8988T (cell line): ENCODE measurements at places on chromosomes 1 and 21.

GRCh38 chr1:207578796-207579435 is 66.0 kb upstream of the CR1L start:
- no peak for DNase-seq

DNA sequence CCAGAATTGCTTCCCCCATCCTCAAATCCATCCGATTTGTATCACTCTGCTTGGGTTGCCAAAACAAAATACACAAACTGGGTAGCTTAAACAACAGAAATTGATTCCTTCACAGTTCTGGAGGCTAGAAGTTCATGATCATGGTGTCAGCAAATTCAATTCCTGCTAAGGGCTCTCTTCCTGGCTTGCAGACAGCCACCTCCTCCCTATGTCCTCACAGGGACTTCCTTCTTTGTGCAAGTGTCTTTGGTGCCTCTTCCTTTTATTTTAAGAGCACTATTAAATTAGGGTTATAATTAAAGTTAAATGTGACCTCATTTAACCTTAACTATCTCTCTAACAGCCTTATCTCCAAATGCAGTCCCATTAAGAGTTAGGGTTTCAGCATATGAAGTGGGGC is 112.8 kb downstream of the PLPP3 start:
- no peak for DNase-seq

- no peak for DNase-seq
Measured at GRCh38 chr1:181630838-181631237, 147.5 kb downstream of the CACNA1E start.

- peak; percentile 71 for DNase-seq
Measured at GRCh38 chr1:28552758-28553663, at the start of gene TRNAU1AP. Gene TRNAU1AP (plus strand): TSS chr1:28553085. CDS start chr1:28553111, 26 bp downstream.

DNA sequence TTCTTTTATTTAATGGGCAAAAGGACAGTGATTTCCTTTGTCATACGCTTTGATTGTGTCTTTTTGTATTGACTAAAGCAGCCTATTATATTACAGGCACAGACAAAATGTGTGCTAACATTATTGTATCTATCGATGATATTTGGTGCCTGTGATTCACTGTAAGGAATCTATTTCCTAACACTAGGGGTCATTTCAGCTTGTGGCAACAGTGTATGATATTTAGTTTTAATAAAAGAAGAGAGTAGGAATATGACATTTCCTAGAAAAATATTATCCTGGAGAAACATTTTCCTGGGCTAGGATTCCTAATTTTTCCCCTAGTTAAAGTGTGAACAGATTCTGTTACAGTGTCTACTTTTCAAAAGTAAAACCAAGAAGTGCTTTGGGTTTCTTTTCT is 42.8 kb downstream of the TYW3 start:
- no peak for DNase-seq

GRCh38 chr1:17359808-17360207 is 12.2 kb upstream of the PADI6 start:
- DNase-seq = no peak

GRCh38 chr1:4017636-4018365 is 117.7 kb upstream of the C1orf174 start:
- no peak for DNase-seq

- no peak for DNase-seq
Measured at GRCh38 chr21:45972716-45973474, 8.7 kb upstream of the COL6A1 start.

- DNase-seq = no peak
Measured at GRCh38 chr1:91885213-91885715, 687 bp downstream of the TGFBR3 start.

DNA sequence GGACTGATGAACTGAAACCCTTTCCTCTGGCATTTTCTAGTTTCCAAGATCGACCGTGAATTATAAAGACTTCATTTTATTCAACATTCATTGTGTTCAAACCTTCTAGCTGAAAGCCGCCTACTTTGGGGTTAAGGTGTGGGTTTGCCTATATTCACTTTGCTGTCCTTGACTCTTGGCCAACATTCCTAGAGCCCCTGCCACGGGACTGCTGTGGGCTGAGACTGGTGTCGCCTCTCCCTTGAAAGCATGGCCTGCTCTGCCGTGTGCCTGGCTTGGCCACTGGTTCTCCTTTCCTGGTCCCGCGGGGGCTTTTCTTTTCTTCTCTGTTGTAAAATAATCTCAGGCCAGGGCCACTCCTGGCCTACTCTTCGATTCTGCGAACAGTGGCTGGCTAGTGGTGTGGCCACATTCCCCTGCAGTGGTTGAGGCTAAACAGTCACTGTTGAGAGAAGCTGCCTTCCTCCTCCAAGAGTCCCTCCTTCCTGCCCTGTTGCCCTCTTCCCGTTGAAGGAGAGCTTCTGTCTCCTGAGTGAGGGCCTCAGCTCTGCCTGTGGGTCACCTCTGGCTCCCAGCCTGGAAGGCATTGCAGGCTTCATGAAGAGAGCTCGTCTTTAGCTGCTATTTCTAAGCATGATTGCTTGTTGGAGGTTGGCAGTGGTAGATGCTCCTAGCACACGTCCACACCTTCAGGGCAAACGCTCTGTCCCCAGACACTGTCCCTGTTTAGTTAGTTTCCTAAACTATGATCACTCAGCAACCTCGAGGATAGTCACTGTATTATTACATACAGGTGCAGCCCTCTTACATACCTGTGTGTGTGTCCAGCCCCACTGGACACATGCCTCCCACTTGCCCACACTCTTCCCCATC is 80.5 kb downstream of the GALNT2 start:
- no peak for DNase-seq

GRCh38 chr1:28083876-28084275 is 4.5 kb downstream of the EYA3 start:
- DNase-seq = no peak

DNA sequence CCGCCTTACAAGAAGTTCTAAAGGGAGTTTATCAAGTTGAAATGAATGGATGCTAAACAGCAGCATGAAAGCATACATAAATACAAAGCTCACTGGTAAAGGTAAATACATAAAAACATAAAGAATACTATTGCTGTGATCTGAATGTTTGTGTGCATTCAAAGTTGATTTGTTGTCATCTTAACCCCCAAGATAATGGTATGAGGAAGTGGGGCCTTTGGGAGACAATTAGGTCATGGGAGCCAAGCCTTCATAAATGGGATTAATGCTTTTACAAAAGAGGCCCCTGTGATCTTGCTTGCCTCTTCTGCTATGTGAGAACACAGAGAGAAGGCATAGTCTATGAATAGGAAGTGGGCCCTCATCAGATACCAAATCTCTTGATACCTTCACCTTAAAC is 209.0 kb upstream of the SAMSN1 start:
- DNase-seq = no peak

GRCh38 chr1:87826681-87827251 is 498.1 kb downstream of the LMO4 start:
- no peak for DNase-seq

GRCh38 chr21:45372732-45373355 is 32.1 kb upstream of the COL18A1 start:
- no peak for DNase-seq

- DNase-seq = no peak
Measured at GRCh38 chr1:87122243-87122642, 206.4 kb upstream of the LMO4 start.

GRCh38 chr1:36559061-36559460 is 76.3 kb upstream of the CSF3R start:
- DNase-seq = no peak
